ENCODE measurements at places on chromosomes 3 and 15.

GRCh38 chr3:103077910-103078309 lies 643.1 kb downstream of the ZPLD1 start:
- DNase-seq = no peak

DNA sequence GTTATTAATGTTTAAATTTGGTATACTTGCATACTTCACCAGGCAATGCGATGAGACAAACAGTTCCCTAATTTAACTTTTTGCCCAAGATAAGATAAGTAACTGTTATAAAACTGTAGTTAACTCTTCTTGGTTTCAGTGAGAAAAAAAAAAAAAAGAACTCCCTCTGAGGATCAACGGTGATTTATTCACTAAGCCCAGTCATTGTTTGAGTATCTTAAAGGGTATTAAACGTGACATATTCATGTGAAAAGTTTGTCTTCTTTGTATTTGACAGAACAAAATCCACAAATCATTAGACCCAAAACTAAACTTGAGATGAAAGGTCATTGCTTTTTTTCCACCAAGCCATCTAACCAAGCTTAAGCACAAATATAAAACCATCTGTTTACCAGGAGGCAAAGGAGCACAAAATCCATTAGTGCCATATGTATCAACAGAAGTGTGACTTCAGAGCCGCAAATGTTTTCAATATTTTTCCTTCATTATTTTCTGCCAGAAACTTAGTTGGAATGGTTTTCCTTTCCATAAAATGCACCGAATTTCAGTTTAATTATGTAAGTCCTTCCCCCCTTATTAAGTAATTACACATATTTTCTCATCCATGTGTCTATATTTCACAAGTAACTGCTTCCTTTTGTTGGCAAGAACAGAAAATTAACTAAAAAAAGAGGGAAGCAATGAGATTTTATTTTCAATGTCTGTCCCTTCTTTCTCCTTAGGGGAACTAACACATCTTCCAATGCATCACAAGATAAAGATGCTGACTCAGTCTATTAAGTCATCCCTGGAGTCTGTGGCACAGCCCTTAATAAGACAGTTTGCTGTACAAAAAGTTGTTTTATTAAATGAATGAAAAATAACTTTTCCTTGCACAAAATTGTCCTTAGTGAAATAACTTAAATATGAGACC lies 92.2 kb upstream of the RAP2B start:
- DNase-seq = no peak

GRCh38 chr15:69357773-69358771 lies 56.1 kb upstream of the KIF23 start:
- DNase-seq = no peak

GRCh38 chr3:30667280-30667651 lies 60.9 kb downstream of the TGFBR2 start:
- DNase-seq = no peak

DNA sequence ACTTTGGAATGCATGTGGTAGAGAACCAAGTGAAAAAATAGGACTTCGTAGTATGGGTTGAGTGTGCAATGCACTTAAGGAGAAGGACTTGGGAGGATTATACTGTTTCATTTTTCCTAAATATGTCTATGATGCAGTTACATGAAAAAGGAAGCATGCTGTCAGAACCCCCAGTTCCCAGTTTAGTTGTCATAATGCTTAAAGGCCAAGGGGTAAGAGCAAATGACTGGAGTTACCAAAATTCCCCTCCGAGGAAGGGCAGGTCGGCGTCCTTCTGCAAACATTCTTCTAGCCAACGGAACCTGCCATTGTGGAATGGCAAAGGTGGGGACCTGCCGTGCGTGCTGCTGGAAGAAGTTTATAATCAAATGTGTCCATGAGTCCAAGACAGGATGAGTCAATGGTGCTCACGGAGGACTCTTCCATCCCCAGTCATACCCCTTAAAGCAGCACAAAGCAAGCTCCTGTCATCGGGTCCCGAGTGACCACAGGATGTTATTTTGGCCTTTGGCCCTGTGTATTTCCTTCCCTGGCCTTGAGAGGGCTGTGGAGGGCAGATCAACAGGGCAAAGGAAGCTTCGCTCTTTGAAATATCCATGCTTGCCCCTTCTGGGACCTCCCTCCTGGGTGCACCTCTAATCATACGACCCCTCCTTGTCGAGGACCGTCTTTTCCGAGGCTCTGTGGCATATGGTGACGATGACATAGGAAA lies 93.2 kb downstream of the SLCO3A1 start:
- DNase-seq = no peak

- no peak for DNase-seq
Observed at GRCh38 chr15:68495981-68496705, 64.2 kb upstream of the ITGA11 start.

- no peak for DNase-seq
Observed at GRCh38 chr3:152586974-152587373, 248.0 kb upstream of the P2RY1 start.

- DNase-seq = no peak
Observed at GRCh38 chr15:55902981-55903380, 90.4 kb downstream of the NEDD4 start.

DNA sequence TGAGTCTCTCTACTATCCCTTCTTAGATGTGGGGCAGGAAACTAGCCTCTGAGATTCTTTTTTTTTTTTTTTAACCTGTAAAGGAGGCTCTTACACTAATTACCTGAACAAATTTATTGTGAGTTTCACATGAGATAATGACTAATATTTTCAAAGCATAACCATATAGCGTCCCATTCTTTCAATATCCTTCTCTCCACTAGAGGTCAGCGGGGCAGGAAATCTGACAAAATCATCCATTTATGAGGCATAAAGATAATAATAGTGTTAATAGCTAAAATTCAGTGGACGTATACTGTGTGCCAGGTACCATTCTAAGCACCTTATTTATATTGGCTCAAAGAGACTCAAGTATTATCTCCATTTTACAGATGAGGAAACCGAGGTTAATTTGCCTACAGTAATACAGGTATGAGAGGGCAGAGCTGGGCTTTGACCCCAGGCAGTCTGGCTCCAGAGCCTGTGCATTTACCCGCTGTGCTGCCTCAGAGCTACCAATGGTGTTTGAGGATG lies 16.3 kb upstream of the SMAD6 start:
- DNase-seq = no peak

DNA sequence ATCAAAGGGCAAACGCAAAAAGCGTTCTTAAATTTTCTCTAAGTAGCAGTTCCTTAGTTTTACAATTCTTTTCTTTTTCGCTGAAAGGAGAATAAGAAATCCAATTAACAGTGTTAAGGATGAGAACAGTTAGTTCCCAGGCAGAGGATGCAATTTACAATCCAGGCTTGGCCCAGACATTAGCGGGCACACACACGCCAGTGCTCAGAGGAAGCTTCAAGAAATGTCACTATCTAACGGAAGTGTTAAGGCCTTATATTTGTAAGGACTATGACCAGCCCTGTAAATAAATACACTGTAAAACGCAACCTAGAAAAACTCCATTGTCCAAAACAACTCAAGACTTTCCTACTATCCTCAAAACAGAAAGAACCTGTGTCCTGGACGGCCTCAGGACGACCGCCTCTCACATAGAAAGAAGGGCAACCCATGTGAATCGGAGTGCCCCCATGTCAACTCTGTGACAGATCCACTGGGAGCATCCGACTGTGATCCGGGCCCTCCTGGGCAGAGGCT lies 1.3 kb downstream of the ACAP2 start:
- no peak for DNase-seq

DNA sequence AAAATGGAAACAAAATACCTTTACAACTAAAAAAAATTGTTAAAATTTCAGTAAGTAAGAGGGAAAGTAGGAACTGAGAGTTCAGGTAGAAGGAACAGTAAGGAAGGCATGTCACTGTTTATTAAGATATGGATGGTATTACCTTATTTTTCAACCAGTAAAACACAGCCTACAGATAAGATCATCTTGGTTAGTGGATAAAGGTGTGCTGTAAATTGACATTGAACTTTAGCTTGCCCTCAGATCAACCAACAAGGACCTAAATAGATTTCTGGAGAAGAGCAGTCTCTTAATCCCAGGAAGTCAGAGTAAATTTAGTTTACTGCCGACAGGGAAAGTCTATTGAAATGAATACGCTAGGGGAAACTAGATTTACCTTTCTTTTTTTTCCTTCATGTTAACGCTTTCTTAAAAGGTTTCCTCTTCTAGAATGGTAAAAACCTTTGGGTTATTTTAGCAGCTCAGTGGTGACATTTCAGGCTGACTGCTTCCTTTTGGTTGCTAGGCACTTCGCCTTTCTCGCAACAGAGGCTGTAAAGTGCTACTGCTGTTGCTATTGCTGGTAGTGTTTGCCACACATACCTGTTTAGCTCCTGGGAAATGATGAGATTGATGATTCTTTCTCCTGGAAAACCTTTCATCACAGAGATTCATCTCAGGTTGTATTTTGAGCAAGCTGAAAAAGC lies 12.9 kb downstream of the DZIP3 start:
- DNase-seq = peak; percentile 62

DNA sequence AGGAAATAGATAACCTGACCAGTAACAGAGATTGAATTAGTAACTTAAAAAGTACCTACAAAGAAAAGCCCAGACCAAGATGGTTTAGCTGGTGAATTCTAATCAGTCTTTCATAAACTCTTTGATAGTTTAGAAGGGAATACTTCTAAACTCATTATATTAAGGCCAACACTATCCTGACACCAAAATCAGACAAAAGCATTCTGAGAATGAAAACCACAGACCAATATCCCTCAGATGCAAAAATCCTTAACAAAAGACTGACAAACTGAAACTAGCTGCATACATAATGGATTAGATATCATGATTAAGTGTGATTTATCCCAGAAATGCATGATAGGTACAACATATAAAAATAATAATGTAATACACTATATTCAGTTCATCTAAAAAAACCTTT lies 115.6 kb downstream of the RFX7 start:
- no peak for DNase-seq

DNA sequence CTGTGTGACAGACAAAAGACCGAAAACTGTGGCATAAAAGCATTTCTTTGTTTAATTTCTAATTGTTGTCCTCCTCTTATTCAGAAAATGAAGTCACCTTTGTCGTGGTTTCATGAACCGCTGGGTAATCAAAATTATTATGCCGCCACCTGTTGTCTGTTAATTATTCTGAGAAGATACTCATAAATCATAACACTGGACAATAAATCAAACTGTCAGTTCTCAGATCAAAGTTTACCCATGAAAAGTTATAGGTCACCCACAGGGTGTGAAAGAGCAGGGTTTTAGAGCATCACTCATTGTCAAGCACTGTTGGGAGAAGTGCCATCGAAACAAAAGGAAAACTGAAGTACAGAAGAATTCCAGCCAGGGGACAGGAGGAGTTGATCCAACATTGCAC lies 474.3 kb downstream of the NR2F2 start:
- DNase-seq = no peak

DNA sequence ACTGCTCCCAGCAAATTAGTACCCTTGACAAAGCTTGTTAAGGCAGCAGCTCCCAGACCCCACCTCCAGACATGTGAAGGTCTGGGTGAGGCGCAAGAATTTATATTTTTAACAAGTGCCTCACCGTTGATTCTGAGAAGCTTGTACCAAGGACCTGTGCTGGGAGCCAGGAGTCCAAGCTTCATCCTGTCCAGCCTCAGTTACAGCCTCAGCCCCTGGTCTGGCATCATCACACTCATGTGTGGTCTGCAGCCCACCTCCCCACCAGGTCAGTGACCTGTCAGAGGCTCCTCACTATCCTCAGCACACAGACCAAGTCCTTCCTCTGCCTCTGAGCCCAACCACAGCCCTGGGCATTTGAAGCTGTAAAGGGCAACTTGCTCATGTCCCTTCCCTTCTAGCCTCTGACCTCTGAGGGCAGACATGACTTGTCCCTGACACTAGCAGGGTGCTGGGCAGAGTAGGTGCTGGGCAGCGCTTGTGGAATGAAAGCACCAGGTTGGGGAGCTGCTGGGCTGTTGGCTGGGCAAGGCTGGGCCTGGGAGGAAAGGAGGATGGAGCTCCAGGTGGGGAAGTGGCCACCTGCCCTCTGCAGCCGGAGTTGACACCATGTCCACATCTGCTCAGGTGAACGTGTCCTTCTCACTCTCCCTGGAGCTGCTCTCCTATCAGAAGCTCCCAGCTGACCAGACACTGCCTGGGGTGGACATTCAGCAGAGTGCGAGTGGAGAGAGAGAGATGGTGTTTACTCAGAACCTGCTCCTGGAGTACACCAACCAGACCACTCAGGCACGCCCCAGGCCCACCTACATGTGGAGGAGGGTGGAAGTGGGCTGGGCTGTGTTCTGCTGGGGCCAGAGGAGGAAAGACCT lies 16.9 kb downstream of the ACAA1 start:
- DNase-seq = no peak

- DNase-seq = no peak
Observed at GRCh38 chr3:123054109-123054778, 12.6 kb upstream of the PDIA5 start.

GRCh38 chr3:189954733-189955665 lies 165.7 kb downstream of the P3H2 start:
- DNase-seq = no peak

DNA sequence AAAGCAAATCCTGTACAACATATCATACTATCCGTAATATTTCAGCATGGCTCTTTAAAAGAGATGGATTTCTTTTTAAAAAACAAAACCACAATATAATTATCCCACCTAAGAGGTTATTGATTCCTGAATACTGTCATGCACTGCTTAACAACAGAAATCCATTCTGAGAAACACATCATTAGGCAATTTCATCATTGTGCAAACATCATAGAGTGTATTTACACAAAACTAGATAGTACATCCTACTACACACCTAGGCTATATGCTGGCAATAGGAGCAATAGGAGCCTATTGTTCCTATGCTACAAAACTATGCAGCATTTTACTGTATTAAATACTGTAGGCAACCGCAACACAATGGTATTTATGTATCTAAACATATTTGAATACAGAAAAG lies 242.0 kb downstream of the NEK10 start:
- DNase-seq = no peak

DNA sequence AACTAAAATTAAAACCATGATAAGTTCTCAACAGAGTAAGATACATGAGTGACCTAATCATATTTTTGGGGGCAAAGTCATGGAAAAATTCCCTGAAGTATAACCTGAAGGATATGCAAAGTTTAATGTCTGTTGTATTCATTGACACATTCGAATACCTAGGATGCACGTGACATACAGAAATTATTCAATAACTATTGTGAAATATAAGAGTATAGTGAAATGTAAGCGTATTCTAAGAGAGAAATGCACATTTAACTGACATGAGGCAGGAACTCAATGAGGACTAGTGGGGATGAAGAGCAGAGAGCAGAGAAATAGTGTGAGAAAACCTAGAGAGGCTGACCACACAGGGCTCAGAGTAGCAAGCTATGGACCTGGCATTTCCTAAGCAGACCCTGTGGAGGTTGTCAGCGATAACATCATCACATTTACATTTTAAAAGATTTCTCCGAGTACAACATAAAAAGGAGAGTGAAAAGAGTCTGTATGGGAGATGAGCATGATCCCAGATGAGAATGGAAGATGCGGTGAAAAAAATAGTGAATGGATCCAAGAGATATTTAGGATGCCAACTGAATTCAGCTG lies 588.8 kb downstream of the MAGI1 start:
- DNase-seq = no peak

- DNase-seq = no peak
Observed at GRCh38 chr15:58292751-58293175, 139.0 kb upstream of the LIPC start.
